Activated naive CD8-positive, alpha-beta T cell treated with anti-CD3 and anti-CD28 coated beads, Interleukin-2, amount 50 U/mL, for 16 hours (primary cell): ENCODE measurements at places on chromosomes 3 and 15.

- no peak for DNase-seq
Measured at GRCh38 chr3:158753854-158754253, 21.6 kb upstream of the RARRES1 start.

DNA sequence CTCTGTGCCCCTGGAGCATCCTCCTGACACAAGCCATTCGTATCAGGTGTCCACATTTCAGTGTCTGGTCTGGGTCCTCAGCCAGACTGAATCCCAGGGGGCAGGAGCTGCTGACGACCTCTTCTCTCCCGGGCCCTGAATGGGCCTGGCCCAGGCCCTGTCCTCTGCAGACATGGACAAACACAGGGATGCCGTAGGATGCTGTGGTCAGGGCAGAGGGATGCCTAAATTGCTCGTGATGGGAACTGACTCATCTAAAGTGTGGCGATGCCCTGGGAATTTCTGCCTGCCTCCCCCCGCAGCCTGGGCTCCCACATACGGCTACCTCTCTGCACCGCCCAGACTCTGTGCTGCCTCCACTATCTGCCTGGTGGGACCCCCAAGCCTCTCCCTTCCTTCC, 58.5 kb upstream of the CTSH start:
- DNase-seq = no peak

- no peak for DNase-seq
Measured at GRCh38 chr3:17195856-17196604, 311.3 kb downstream of the PLCL2 start.

- no peak for DNase-seq
Measured at GRCh38 chr3:113272385-113272779, 61.0 kb downstream of the BOC start.

GRCh38 chr3:44831232-44831631, 30.5 kb upstream of the TMEM42 start:
- DNase-seq = no peak

DNA sequence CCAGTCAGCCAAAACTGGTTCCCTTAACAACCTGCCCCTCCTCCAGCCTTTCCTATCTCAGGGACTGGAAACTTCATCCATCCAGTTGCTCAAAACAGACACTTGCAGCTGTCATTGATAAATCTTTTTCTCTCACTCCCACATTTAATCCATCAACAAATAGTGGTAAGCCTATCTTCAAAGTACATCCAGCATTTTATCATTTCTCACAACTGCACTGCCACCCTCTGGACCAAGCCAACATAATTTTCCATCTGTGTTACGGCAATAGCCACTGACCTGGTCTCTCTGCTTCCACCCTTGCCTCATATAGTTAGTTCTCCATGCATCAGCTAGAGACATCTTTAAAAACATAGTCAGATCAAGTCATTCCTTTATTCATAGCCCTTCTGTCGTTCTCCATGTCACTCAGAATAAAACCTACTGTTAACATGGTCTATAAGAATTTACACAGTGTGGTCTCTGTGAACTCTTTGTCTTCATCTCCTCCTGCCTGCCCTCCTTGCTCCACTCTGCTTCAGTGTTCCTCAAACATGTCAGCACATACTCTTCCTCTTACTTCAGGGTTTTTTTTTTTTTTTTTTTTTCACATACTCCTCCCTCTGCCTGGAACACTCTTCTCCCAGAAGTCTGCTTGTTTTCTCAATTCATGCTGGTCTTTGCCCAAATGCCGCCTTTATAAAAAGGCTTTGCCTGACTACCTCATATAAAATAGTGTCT, 102.5 kb upstream of the COL6A5 start:
- DNase-seq = no peak

DNA sequence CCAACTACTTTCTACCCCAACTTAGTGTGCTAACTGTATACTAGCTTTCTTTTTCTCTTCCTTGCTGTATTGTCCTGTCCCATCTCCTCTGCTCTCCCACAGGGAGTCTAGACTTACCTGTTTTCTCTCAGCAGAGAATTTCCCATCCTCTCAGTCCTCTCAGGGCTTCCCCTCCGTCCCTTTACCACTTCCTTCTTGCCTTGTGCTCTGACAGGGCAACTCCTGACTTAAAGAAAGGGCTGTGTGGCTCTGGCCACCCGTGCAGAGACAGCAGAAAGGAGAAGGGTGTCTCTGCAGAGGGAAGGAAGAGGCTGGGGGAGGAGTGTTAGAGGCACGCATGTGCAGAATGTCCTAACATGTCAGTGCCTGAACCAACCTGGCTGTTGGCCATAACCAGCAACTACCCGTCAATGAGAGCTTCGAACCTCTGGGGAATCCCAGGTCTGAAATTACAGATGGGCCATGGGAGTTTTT, at the start of gene GCSAM:
GCSAM (minus strand) TSS at position 274 of the 474 bp plus-strand sequence; CDS start at position 146, 128 bp downstream.
- DNase-seq = peak; percentile 21

GRCh38 chr3:141400073-141400971, 32.0 kb downstream of the ZBTB38 start:
- no peak for DNase-seq

GRCh38 chr15:89187986-89188514, 33.3 kb downstream of the RLBP1 start:
- DNase-seq = no peak

DNA sequence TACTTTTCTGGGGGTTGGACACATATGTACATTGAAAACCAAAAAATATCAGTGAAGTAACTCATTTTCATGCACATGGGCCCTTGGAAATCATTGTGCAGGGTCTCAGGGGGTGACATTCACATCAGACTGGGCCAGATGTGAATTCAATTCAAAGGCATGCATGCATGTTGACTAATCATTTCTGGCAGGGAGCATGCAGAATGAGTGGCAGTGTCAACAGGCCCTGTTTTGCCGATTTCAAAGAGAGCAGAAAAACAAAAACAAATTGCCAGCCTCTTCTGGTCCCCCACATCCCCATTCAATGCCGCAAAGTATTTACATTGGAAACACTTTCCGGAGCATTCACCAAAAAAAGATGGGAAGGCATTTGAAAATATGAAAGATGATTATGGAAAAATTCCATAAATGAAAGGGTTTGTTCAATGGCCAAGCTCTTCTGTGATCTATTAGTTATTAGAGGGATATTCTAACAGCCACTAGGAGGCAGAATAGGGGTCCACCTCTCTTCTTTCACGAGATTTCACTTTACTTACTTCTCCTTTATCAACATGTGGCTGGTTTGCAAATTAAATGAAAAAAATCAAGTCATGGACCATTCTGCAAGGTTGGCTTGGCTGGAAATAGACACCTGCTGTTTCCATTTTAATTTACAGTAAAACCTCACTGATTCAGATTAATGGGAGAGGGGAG, 119.9 kb upstream of the FEZF2 start:
- no peak for DNase-seq

- no peak for DNase-seq
Measured at GRCh38 chr3:181354140-181354539, 357.6 kb upstream of the SOX2 start.

DNA sequence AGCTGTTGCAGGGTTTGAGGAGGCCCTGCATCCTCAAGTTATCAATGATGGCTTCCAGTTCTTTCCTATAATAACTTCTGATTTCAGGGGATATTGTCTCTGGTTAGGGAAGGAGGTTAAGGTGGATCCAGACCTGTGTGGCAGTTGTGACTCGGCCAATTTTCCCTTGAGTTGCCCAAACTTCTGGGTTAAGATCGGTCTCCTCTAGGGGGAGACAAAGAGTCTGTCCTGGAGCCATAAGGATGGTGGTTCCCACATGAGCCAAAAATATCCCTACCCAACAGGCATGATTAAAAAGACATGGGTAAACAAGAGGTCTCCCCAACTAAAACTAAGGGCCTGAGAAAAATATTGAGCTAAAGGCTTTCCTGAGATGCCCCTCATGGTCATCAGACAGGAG, 227.5 kb upstream of the MDFIC2 start:
- DNase-seq = no peak

DNA sequence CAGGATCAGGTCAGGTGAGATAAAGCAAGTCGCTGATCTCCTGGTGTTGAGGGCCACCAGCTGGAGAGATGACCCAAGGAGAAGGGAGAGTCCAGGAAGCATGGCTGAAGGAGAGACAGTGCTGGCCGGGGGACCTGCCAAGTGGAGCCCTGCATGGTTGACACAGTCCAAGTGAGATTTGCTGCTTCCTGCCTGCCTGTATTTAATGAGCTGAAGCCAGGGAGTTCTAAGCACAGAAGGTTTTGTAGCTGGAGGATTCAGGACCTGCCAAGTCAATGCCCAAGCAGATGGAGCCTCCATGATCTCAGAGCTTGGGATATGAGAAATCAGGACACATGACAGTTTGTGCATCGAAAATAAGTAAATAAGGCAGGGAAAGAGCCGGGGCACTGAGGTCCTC, 125.6 kb downstream of the SRGAP3 start:
- no peak for DNase-seq

DNA sequence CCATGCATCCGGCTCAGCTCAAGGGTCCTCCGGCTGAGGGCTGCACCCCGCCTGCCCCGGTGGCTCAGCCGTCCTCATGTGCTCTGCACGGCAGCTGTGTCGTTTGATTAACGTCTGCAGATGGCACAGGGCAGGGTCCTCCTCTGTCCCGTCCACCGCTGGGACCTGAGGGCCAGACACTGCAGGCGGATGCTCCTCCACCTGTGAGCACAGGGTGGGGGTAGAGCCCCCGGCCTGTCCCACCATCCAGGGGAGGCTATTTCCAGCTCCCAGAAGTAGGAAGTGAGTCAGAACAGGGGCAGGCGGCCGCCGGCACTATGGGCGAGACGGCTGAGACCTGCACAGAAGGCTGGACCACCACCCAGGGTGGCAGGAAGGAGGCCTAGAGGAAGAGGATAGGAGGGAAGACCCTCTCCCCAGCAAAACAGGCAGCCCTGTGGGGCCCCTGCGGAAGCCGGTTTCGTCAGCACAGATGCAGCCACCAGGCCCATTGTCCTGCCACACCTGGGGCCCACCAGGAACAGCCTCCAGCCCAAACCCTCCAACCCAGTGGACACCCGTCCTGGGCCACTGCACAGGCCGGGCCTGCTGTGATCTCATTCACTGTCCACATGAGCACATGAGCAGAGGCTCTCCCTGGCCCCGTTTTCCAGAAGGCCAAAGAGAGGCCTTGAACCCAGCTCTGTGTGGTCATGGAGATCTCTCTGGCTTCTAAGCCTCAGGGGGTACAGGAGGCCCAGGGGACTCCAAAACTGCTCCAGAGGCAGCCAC, 12.6 kb upstream of the PLXND1 start:
- DNase-seq = no peak

GRCh38 chr3:130905551-130905950, 11.7 kb downstream of the ATP2C1 start:
- no peak for DNase-seq

DNA sequence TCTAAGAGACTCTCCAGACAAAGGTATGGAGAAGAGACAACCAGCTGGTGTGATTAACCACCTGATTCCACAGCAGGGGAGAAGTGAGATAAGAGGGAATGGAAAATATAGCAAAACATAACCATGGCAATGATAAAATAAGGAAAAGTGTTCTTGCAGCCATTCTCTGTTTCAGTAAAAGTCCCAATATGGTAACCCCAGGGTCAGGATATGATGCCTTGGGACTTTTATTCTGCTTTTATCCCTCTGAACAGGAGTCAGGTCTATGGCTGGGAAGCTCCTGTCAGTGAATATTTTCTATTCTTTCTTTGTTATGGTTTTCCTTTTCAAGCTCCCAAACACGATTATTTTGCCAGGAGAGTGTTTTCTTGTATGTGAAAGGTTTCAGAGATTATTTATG, 94.2 kb downstream of the SLC9A9 start:
- DNase-seq = no peak

- DNase-seq = no peak
Measured at GRCh38 chr3:11305509-11305908, 33.3 kb downstream of the ATG7 start.

- DNase-seq = no peak
Measured at GRCh38 chr3:193207290-193208273, 33.4 kb upstream of the PLAAT1 start.

DNA sequence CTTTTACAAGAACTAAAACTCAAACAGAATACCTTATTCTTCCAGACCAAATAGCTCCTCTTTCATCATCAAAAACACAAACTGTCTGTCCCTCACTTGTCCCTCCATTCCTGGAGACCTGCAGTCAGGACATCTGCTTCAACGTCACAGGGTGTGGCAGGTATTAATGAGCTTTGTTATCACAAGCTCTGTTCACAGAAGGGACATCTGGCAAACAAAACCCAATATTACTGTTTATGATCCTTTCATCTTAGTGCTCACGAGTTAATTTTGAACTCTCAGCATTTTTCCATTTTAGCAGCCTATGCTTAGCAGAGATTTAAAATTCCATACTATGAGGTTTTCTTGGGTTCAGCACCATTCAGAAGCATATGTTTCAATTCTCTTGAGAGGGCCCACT, 32.9 kb downstream of the AP3S2 start:
- DNase-seq = no peak

- no peak for DNase-seq
Measured at GRCh38 chr3:54837964-54838363, 89.9 kb downstream of the LRTM1 start.

- no peak for DNase-seq
Measured at GRCh38 chr3:160159806-160160205, 65.4 kb upstream of the C3orf80 start.

DNA sequence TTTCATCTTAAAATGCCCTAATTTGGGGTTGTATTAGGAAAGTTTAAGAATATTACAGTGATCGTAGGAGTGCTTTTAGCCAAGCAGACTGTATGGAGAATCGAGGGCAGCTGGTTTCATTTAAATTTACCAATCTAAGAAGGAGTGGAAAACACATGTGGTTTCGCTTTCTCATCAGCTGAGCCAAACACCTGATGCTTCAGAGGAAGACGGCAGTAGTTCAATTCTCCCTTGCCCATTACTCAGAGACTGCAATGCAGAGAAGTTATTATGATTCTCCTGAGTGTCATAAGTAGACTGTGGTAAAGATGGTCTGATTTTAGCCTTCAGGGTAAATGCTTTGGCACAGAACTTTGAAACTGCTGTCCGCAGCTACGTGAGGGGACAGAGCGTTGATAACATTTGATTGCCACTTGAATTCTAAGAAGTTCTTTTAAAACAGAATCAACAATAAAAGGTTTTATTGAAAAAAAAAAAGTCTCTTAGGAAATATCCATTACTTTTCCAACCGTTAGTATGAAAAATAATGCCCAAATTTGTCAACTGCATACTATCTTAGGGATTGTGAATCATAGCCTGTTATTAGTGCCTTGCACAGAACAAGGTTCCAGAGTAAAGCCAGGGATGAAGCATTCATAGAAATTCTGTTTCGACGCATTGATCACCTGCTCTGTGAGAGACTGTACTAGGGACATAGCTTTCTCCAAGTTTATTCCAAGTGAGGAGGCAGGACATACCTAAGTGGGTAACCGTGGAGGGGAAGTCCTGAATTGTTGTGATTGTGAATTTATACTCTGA, 25.6 kb downstream of the LYSMD4 start:
- no peak for DNase-seq

DNA sequence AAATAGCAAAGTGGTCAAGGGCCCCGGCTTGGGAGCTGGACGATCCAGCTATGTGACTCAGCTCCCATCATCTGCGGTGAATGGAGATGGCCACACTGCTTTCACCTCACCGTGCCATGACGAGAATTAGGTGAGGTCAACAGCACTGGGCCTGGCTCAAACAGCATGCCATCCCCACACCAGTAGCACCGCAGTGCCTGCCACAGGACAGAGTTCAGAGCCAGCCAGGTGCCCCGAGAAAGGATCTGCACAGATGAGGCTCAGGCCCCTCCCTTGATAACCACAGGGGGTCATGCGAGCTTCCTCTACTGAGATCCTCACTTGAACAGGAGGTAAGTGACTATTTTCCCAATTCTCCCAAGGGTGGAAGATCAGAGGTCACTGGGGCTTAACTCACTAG, 29.4 kb downstream of the ZXDC start:
- no peak for DNase-seq

GRCh38 chr3:37953226-37953625, 37.4 kb upstream of the VILL start:
- no peak for DNase-seq
